ENCODE measurements at places on chromosomes 6 and 20.
A peak's percentile ranks its signal among the peaks of the same experiment; 100 is the strongest.

DNA sequence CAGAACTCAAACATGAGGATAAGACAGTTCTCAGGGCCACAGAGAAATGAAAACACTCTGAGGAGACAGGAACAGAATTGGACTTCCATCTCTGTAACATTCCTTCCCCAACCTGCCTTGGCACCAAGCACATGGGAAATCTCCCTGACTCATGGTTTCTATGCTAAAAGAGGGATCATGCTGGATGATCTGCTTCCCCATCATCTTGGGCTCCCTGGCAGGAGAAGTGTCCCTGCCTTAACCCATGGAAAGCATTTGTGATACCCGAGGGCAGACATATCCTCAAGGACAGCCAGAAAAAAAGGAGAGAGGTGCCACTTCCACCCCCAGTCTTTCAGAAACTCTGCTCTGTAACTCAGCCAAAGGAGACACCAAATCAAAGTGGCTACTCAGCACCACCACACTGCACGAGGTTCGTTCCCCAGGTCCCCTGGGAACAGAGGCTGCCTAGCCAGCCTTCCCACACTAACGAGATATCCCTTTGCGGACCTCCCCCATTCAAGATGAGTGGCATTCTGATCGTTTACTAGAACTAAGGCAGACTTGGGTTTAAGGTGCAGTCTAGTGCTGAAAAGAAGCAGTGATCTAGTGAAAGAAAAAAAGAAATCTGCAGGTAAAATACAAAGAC is 34.8 kb downstream of the BLOC1S5 start:
- DNase-seq, result no peak

- DNase-seq, result no peak
Observed at GRCh38 chr6:151063352-151063751, 176.4 kb upstream of the AKAP12 start.

DNA sequence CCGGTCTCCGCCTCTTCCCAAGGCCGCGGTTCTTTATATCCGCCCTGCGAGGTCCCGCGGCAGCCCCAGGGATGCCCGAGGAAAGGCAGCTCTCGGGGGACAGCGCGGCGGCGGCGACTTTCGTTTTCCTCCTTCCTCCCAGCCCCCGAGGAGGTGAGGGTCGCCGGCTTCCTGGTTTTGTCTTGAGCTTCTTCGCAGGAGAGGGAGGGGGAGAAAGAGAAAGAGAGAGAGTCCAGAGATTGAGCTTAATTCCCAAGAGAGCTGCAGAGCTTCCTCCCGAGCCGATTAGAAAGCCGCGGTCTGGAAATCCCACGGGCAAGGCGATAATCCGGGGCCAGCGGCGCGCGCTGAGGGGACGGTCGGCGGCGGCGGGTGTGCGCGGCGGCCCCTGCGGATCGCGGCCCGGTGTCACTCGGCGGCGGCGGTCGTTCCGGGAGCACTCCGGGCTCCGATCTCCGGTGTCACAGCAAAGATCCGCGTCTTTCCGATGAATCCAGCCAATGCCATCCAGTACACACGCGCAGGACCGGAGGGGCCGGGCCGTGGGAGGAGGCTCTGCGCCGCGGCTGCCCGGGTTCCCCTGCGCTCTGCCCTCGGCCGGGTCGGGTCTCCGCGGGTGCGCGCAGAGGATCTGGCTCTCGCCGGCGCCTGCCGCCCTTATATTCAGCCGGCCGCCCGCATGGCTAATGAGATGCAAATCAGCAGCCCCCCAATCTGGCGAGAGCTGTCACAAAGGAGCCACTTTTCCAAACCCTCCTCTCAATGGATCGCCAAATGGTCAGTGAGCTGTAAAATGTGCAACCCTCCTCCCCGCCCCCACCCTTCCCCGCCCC is at the start of gene DLL1:
TSS of gene DLL1 (minus strand) at position 783 of the 833 bp plus-strand sequence. CDS start 939 bp downstream, outside the sequence.
- peak; percentile 28 for DNase-seq

GRCh38 chr20:45313943-45314342 is 5.8 kb upstream of the MATN4 start:
- DNase-seq, result no peak

DNA sequence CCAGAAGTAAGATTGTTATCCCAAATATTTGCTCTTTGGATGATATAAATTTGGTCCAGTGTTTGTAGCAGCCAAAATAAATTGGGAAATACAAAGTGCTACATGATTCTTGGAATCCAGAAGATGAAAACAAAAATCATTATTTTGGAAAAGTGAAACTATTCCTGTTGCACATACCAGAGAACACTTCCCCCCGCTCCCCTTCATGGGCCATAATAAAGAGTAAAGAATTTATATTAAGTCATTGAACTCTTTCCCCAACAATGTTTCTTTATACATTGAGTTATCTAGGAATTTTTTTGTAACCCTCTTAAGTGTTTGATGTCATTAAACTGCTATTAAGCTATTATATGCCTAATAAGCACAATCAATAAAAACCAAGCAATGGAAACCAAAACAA is 490.4 kb upstream of the HS3ST5 start:
- no peak for DNase-seq

- DNase-seq, result no peak
Observed at GRCh38 chr6:111921103-111921502, 47.9 kb upstream of the FYN start.

- DNase-seq, result no peak
Observed at GRCh38 chr6:121305957-121306607, 28.2 kb downstream of the TBC1D32 start.

DNA sequence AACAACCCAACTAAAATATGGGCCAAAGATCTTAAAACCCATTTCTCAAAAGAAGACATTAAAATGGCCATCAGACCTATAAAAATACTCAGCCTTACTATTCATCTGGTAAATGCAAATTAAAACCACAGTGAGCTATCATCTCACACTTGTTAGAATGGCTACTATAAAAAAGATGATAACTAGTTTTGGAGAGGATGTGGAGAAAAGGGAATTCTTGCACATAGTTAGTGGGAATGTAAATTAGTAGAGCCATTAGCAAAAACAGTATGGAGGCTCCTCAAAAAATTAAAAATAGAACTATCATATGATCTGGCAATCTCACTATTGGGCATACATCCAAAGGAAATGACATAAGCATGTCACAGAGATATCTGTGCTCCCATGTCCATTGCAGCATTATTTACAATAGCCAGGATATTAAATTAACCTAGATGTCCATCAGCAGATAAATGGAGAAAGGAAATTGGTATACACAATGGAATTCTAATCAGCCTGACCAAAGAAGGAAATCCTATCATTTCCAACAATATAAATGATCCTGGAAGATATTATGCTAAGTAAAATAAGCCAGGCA is 2.9 kb downstream of the SIRPB1 start:
- DNase-seq, result no peak

DNA sequence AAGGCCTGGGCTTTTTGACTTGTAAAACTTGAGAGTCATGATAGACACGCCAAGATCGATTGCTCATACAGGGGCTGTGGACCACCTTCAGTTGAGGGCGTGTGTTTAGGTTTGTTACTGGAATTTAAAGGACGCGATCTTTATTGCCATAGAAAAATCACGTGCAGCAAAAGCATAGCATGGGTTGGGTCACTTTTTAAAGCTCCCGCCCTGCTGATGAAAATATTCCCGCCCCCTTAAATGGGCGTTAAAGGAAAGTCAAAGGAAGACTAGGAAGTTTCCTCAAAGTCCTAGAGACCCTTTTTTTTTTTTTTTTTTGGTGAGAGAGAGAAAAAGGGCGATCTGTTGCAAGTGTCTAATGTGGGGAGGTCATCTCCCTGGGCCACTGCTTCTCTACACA is 23.1 kb downstream of the TFAP2A start:
- no peak for DNase-seq

DNA sequence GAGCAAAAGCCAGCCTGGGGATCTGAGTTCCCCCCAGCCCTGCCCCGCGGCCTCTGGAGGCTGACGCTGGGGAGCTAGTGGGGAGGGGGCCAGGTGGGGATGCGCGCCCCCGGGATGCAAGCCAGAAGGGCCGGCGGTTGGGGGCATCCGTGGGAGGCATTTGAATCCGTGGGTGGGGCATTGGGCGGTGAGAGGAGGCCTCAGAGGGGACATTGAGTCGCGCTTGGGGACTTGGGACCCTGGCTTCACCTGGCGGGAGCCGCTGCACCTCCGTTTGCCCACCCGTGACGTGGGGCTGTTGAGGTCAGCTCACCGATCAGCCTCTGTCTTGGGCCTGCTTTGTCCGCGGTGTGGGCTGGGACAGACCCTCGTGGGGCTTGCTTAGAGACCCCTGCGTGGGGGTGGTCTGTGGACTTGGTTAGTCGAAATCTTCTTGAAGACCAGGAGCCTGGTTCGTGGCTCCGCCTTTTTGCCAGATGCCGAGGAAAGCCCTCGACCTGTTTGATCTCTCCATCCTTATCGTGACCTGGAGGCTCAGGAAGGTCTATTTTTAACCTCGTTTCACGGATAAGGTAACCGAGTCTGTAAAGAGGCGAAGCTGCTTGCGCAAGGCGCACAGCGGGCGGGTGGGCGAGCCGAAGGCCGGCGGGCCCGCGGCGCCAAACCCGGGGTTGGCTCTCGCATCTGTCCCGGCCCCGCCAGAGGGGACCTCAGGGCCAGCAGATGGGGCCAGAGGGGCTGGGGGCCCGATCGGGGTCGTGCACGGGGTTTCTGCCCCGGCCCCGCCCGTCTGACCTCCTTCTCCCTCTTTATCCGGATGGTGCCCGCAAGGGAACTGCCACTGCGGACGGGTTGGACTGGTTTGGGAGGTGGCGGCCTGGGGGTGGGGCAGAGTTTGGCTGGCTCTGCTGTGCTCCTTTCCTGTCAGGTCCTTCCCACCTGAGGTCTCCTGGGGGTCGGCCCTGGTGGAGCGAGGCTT is 8.3 kb downstream of the FAM110A start:
- DNase-seq, result no peak

DNA sequence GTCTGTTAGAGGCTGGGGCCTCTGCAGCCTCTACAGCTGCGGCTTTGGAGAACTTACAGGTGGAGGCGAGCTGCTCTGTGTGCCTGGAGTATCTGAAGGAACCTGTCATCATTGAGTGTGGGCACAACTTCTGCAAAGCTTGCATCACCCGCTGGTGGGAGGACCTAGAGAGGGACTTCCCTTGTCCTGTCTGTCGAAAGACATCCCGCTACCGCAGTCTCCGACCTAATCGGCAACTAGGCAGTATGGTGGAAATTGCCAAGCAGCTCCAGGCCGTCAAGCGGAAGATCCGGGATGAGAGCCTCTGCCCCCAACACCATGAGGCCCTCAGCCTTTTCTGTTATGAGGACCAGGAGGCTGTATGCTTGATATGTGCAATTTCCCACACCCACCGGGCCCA is 2.6 kb downstream of the TRIM39 start:
- no peak for DNase-seq

DNA sequence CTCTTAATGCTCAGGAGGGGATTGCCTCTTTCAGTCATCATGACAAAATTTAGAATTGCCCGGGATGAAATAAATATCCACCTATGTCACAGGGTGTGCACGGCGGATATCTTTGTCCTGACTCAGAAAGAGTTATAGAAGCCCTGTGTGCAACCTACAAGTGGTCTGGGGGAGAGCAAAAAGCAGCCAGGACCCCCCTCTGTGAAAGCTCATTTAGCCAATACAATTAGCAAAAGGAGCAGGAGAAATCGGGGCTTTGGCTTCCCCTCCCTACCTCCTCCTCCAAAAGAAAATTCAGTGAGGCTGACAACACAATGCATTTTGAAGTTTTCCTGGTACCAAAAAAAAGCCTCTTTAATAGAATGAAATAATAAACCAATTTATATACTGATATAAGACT is 21.8 kb downstream of the FOXA2 start:
- DNase-seq, result no peak

DNA sequence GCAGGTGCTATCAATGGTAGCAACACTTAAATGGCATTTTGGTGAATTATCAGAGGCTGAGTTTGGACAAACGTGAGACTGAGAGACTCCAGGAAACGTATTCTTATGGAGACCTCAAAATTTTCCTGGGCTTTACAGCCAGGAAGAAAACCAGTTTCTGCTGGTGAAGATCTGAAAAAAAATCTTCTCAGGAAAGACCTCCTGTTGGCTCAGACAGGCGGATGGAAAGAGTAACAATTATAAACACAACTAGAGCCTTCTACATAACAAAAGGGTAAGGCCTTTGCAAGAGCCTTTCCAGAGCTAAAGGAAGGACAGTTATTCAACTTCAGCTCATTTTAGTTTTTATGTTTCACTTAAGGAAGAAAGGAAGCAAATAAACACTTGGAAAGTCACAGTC is 274.4 kb downstream of the THBS2 start:
- DNase-seq, result no peak

GRCh38 chr20:46850416-46850815 is 44.2 kb upstream of the EYA2 start:
- DNase-seq, result no peak

GRCh38 chr6:135434991-135435390 is 62.5 kb downstream of the AHI1 start:
- DNase-seq, result no peak

DNA sequence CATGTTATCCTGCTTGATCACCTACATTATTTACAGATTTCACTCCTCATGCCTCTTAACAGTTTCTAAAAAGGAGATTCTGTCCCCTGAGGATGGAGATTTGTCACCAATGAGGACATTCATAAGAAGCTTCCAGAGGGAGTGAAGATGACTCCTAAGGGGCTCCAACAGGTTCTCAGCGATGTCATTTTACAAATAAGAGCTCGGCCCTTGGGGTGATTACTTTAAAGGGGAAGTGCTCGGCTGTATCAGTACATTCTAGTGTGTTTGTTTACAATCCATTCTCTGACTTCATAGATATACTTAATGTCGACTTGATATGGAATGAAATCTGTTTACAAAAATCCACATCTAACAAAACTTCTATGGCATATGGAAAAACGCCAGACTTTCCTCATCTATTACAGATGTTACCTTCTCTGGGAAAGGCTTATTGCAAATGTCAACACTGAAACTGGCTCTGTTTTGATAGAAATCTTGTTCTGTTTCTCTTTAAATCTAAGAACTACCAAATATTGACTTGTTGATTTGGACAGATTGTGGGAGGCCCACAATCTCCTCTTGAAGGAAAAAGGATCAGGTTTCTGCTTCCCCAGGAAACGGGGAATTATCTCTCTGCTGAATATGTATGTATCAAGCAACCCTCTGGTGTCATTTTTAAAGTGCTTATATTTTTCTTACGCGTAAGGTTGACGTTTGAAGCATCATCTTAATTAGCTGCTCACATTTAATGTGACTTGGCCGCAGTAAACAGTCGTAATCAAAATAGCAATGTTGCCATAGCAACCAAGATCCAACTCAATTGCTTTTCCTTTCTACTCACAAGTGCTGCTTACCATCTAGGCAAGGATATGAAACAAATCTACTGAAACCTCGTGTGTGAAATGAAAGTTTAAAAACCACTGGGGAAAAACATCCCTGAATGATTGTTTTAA is 95.7 kb downstream of the SHLD1 start:
- DNase-seq, result peak; percentile 77

DNA sequence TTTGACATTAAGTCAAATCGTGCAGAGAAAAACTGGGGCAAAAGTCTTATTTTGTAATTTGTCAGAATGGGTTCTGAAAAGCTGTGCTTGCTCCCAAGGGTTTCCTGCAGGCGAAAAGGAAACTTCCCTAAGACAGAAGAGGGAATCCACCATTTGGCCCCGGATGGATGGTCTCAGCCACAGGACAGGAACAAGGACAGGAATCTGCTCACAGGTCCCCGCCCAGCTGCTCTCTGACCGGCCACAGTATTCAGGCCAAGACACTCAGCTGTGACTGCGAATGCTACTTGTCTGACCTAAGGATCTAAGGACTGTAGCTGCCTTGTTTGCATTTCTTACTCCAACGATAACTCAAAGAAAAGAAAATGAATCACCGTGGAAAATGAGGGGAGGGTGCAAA is 197.0 kb downstream of the BMP7 start:
- DNase-seq, result no peak

All from CD4-positive, alpha-beta T cell treated with Interleukin-15 for 4 hours (primary cell).